ENCODE measurements at places on chromosomes 2 and 18.

- no peak for DNase-seq
Measured at GRCh38 chr2:28134857-28135256, 244.3 kb downstream of the BABAM2 start.

DNA sequence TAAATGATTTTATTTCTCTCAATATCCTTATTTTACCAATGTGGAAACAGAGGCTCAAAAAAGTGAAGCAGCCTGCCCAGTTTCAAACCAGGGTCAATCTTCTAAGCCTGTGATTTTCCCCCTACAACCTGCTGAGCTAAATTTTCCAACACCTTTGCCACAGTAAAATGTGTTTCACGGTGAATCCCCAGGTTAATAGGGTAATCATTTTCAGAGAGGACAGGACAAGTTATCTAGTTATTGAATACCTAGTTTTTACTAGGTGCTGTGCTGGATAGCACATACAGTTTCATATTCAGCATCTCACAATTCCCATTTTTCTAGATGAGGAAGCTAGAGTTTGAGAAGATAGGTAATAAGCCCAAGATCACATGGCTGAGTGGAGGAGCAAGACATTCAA is 236.6 kb downstream of the PTH2R start:
- DNase-seq, result no peak

DNA sequence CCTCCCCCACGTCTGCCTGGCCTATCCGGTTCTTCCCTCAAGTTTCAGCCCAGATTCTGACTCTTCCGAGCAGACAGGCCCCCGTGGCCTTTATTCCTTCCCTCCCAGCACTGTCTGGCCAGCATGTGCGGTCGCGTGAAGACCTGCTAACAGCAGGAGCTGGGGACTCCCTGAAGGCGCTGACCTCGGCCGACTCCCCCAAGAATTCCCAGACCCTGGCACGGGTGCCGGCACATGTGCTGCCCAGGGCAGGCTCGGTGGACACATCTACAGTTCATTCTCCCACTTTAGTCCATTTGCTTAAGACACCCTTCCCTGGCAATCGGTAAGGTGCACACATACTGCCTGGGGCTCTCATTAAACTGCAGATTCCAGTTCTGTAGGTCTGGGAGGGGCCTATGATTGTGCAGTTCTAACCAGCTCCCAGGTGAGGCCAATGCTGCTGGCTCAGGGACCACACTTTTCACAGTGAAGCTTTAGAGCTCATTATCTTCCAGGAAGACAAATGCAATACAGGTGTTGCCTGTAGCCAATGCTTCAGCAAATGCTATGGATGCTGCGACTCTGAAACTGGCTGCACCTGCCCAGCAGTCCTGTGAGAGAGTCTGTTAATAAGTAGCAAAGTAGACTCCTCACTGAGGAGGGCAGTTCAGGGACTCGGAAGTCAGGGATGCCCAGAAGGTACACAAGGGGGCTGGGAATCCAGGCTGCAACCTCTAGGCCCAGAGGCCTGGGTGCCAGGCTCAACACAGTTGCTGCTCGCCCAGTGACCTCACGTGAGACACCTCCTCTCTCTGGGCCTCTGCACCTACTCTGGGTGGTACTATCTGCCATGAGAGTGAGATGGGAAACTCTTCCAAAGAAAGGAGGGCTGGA is 45.4 kb upstream of the TAF1B start:
- DNase-seq, result no peak

GRCh38 chr2:231928481-231928880 is 2.3 kb upstream of the NPPC start:
- DNase-seq, result no peak

GRCh38 chr18:33755931-33756560 is 178.0 kb downstream of the ASXL3 start:
- DNase-seq, result peak; percentile 36

DNA sequence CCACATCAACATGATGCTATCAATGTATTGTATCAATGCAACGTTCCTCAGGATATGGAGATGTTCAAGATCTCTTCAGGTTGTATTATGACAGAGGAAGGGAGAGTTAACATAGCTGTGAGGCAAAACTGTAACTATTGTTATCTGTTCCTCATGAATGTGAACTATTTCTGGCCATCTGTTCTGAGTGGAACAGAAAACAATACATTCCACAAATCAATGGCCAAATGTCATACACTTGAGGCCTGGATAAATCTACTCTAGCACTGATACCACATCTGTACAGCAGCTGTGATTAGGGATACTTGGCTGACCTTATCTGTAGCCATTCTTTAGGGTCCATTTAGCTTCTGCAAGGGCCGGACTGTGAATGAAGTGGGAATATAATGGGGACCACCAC is 447.9 kb downstream of the IRS1 start:
- no peak for DNase-seq

DNA sequence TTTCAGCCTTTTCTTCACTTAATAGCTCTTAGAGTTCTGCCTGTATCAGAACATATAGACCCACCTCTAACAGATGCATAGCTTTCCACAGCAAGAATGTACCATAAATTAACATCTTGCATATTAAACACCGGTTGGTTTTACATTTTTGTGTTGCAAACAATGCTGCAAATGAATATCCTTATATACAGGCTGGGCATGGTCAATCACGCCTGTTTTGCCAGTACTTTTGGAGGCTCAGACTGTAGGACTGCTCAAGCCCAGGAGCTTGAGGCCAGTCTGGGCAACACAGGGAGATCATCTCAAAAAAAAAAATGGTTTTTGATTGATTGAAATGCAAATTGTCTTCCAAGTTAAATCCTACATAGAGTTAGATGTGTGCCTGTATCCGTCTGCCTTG is 1.5 kb upstream of the LCT start:
- DNase-seq, result no peak

GRCh38 chr18:50626317-50626716 is 66.4 kb downstream of the MAPK4 start:
- no peak for DNase-seq

- DNase-seq, result no peak
Measured at GRCh38 chr2:57453945-57454344, 592.7 kb upstream of the VRK2 start.

DNA sequence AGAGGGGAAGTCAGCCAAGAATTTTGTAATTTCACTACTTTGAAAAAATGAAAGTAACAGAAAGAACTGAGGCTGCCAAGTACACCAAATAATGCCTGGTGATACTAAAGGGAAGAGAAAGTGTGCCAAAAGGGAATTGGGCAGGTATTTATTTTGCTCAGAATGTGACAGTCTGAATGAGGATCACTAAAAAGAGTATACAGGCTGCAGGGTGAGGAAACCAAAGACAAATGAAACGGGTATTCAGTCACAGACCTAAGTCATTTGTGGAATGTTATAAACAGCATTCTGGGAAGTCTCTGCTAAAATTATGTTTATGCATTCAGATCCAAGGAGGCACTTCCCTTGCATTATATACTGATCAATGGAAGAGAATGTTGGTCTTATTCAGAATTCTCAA is 418.6 kb upstream of the SLC39A10 start:
- DNase-seq, result peak; percentile 7
